T-helper 17 cell (primary cell): ENCODE measurements at places on chromosomes 3 and 15. TPM values are rescaled to one million over a fixed set of nuclear protein-coding genes. Genes with fewer than 3 reads are reported as not detected.
A peak's percentile ranks its signal among the peaks of the same experiment; 100 is the strongest.

DNA sequence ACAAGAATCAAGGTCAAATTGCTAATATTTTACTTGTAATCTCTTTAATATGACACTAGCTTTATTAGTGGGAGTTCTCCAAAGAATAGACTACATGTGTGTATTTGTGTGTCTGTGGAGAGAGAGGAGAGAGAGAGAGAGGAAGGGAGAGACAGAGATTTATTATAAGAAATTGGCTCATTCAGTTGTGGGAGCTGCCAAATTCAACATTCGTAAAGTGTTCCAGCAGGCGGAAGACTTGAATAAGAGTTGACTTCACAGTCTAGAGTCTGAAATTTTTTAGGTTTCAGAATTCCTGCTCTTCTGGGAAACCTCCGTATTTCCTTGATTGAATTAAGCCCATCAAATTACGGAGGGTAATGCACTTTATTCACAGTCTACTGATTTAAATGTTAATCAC is 4.7 kb upstream of the CLDN1 start:
- H3K27me3 ChIP-seq, result peaks cover 61% of the 10 kb centered on the region
- peaks cover 5% of the 10 kb centered on the region for H3K36me3 ChIP-seq
- no peak for DNase-seq
- H3K4me1 ChIP-seq, result peaks cover 11% of the 10 kb centered on the region

The CPLX3 gene
- 0.20 TPM for total RNA-seq

The NFKBIZ gene
- 814 TPM for total RNA-seq

- no peaks in the 10 kb centered on the region for H3K36me3 ChIP-seq
- no peak overlapping the region for H3K27ac ChIP-seq
These were observed 222.1 kb downstream of the THSD4 start for GRCh38 chr15:71337197-71337845.

DNA sequence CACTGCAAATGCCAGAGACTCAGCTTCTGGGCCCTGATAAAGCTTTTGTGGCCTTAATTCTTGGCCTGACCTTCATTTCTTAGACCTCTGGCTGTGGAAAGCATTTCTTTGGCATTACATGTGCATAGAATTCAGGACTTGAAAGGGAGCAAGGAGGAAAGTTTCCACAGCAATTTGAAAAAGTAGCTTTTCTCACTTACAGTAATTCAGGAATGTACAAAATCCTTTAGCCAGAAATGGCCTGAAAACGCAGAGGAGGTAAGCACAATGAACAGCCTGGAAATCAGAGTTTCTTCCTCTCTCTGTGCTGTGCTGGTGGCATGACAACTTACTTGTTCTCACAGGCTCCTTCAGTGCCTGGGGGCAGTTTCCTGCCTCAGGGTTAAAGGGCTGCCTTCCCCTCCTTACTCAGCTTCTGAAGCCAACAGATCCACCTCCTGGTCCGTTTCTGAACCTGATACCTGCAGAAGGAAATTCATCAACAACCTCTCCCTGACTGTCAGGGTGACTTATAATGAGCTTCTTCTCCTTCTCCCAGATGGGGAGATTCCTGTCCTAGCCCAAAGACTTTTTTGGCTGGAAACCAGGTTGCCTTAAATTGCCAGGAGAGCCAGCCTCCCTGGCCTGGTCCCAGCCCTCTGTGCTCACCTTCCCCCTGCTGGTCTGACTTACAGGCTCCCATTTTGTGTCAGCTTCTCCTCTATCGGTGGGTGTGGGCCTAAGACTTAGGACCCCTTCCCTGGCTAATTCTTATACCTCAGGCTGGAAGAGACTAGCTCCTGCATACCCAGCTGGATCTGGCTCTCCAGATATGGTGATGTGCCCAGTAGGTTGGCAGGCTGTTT is 102.3 kb downstream of the MYRIP start:
- H3K4me1 ChIP-seq, result no peaks in the 10 kb centered on the region
- no peaks in the 10 kb centered on the region for H3K36me3 ChIP-seq
- no peak overlapping the region for H3K4me3 ChIP-seq
- no peaks in the 10 kb centered on the region for H3K27me3 ChIP-seq

DNA sequence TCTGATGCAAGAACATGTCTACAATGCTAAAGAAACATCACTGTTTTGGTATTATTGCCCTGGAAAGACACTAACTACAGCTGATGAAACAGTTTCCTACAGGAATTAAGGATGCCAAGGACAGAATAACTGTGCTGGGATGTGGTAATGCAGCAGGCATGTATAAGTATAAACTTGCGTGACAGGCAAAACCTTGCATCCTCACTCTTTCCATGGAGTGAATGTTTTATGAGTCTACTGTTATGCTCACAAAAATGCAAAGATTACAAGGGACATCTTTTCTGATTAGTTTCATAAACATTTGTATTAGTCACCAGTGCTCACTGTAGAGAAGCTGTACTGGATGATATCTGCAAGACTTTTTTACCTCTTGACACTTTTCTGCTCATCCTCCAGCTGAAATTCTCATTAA is 143.6 kb downstream of the NAALADL2 start:
- no peaks in the 10 kb centered on the region for H3K36me3 ChIP-seq
- H3K4me1 ChIP-seq, result no peaks in the 10 kb centered on the region
- no peak overlapping the region for H3K4me3 ChIP-seq
- DNase-seq, result no peak
- no peaks in the 10 kb centered on the region for H3K27me3 ChIP-seq

- no peak for DNase-seq
- H3K36me3 ChIP-seq, result no peaks in the 10 kb centered on the region
- no peak overlapping the region for H3K27ac ChIP-seq
- H3K4me1 ChIP-seq, result peaks cover 9% of the 10 kb centered on the region
These were observed 13.7 kb downstream of the PAK6 start for GRCh38 chr15:40252438-40253166.

The ALDH1A3 gene
- total RNA-seq, result not detected

GRCh38 chr3:86990734-86991481 is at the start of gene VGLL3:
VGLL3 (minus strand) TSS chr3:86991149; CDS start chr3:86990743, 406 bp downstream.
- DNase-seq, result no peak
- no peaks in the 10 kb centered on the region for H3K36me3 ChIP-seq
- H3K4me3 ChIP-seq, result peak within 1 kb of the TSS; percentile 73
- H3K27ac ChIP-seq, result no peak within 1 kb of the TSS
- H3K27me3 ChIP-seq, result peaks cover 6% of the 10 kb centered on the region

GRCh38 chr15:92457471-92458041 is 63.9 kb downstream of the ST8SIA2 start:
- H3K27ac ChIP-seq, result no peak overlapping the region
- no peak for DNase-seq
- no peaks in the 10 kb centered on the region for H3K4me1 ChIP-seq
- H3K36me3 ChIP-seq, result no peaks in the 10 kb centered on the region

The TM4SF1 gene
- 0.83 TPM for total RNA-seq

DNA sequence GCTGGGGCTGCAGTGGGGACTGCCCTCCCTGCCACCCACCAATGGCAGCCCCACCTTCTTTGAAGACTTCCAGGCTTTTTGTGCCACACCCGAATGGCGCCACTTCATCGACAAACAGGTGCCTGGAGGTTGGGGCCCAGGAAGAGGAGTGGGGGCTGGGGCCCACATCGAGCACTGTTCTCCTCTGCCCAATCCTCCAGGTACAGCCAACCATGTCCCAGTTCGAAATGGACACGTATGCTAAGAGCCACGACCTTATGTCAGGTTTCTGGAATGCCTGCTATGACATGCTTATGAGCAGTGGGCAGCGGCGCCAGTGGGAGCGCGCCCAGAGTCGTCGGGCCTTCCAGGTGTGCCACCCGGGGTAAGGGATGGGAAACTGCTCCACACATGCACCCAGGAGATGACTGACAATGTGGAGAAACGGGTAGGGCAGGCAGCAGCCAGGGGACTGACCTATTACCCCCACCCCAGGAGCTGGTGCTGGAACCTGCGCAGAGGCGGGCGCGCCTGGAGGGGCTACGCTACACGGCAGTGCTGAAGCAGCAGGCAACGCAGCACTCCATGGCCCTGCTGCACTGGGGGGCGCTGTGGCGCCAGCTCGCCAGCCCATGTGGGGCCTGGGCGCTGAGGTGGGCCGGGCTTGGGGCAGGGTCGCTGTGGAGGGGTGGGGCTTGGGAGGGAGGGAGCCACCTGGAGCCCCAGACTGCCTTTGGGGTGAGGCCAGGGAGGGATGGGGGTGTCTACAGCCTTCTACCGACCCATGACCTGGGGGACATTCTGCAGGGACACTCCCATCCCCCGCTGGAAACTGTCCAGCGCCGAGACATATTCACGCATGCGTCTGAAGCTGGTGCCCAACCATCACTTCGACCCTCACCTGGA is 22.9 kb downstream of the NBEAL2 start:
- no peaks in the 10 kb centered on the region for H3K27me3 ChIP-seq
- H3K36me3 ChIP-seq, result peaks cover 6% of the 10 kb centered on the region
- no peak overlapping the region for H3K27ac ChIP-seq
- H3K4me1 ChIP-seq, result peaks cover 10% of the 10 kb centered on the region

The ABI3BP gene
- total RNA-seq, result not detected

GRCh38 chr3:56970461-56970879 is 90.0 kb upstream of the SPATA12 start:
- DNase-seq, result no peak
- H3K36me3 ChIP-seq, result no peaks in the 10 kb centered on the region
- H3K4me3 ChIP-seq, result no peak overlapping the region
- no peaks in the 10 kb centered on the region for H3K27me3 ChIP-seq
- no peak overlapping the region for H3K27ac ChIP-seq
- peaks cover 3% of the 10 kb centered on the region for H3K4me1 ChIP-seq

- DNase-seq, result no peak
- peaks cover 22% of the 10 kb centered on the region for H3K4me1 ChIP-seq
- H3K4me3 ChIP-seq, result no peak overlapping the region
These were observed 31.9 kb downstream of the SLMAP start for GRCh38 chr3:57787867-57788623.

GRCh38 chr3:123782488-123782887 is 101.6 kb downstream of the MYLK start:
- peaks cover 29% of the 10 kb centered on the region for H3K27me3 ChIP-seq
- H3K4me1 ChIP-seq, result no peaks in the 10 kb centered on the region

DNA sequence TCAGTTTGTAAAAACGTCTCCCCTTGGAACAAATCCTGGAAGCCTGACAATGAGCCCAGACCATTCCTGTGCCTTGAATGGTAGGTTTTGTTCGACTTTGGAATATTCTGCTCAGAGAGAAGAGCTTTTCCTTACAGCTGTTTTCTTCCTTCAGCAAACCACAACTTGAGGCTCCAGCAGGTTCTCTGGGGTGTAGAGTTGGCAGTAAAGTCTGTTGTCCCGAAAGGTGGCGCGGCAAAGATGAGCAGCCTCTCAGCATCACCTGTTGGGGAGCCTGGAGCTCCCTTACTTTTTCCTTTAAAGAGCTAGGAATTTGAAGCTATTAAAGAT is 65.4 kb downstream of the BOC start:
- no peak overlapping the region for H3K4me3 ChIP-seq
- no peak overlapping the region for H3K27ac ChIP-seq
- no peak for DNase-seq

The TMEM41A gene
- 23.4 TPM for total RNA-seq

GRCh38 chr3:10599017-10599416 is 93.6 kb upstream of the ATP2B2 start:
- H3K36me3 ChIP-seq, result no peaks in the 10 kb centered on the region
- H3K4me3 ChIP-seq, result no peak overlapping the region
- DNase-seq, result no peak
- peaks cover 22% of the 10 kb centered on the region for H3K4me1 ChIP-seq
- H3K27me3 ChIP-seq, result peaks cover 10% of the 10 kb centered on the region
- no peak overlapping the region for H3K27ac ChIP-seq

The EBLN2 gene
- total RNA-seq, result 15.8 TPM

DNA sequence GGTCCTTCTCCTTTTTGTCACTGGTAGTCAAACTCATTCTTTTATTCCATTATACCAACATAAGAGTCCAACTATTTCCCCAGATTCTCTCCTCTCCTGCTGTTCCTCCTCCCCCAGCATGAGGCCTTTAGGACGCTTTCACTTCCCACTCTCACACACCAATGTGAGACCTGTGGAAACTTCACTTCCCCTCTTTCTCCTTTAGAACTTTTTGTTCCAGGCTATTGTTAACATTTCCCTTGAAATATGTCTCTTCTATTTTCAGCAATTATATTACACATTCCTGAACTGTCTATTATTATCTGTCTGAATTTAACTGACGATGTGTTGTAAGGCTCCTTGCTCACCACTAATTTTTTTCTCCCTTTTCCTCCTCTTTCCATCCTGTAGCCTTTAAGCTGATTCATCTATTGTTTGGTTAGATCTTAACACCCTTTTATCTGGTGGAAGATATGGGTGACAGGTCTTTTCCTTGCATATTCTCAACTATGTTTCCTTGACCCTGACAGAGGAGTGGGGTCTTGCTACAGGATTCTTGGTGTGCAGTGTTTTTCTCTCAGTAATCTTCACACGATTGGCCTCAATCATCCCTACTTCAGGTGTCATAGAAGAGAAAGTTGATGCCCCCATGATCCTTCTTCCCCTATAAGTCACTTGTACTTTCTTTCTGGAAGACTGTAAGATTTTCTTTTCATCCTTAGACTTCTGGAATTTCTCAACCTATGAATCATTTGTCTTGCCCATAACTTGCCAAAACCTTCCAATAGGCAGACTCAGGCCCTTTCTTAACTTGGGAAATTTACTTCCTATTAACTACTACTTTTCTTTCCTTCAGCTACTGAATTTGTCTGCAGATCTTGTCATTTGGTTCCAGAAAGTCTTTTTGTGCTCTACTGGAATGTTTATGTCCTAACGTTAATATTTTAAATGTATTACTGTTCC is 5.9 kb downstream of the CYP19A1 start:
- no peaks in the 10 kb centered on the region for H3K4me1 ChIP-seq
- no peaks in the 10 kb centered on the region for H3K36me3 ChIP-seq
- H3K4me3 ChIP-seq, result no peak overlapping the region

DNA sequence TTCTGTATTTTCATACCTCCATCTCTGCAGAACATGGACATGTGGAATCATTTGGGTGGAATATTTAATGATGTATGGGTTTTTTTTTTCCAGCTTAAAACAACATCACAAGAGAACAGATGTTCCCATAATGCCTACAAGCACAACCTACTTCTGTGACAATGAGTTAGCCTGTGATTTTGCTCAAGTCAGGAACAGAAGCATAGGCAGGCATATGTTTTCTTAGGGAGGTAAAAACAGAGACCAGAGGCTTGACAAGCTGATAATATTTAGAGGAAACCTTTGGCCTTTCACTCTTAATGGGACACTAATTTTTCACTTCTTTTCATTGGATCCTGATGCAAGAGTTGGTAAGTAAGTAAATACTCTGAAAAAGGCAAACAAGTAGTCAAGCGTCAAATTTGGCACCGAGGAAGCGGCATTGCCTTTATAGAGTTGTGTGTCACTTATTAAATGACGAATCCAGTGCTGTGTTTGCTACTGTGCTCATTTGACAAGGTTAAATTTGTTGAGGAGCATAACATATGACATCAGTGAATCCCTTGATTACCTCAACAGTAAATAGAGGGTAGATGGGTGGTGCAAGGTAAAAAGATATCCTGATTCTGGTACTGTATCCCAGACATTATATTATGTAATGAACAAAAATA is 66.7 kb upstream of the RBMS3 start:
- no peaks in the 10 kb centered on the region for H3K36me3 ChIP-seq
- H3K4me1 ChIP-seq, result no peaks in the 10 kb centered on the region
- H3K27me3 ChIP-seq, result no peaks in the 10 kb centered on the region
- no peak overlapping the region for H3K27ac ChIP-seq
- H3K4me3 ChIP-seq, result no peak overlapping the region
- no peak for DNase-seq

- peaks cover 43% of the 10 kb centered on the region for H3K27me3 ChIP-seq
- DNase-seq, result no peak
- peaks cover 3% of the 10 kb centered on the region for H3K4me1 ChIP-seq
These were observed 93.0 kb upstream of the C3orf80 start for GRCh38 chr3:160132226-160132625.
